ENCODE measurements at places on chromosomes 3 and 15. TPM values are rescaled to one million over a fixed set of nuclear protein-coding genes. Genes with fewer than 3 reads are reported as not detected.

NR2E3 gene
- total RNA-seq: 2.2 TPM

PROS1 gene
- total RNA-seq: 43.9 TPM

SLC15A2 gene
- total RNA-seq: 18.2 TPM

GXYLT2 gene
- 47.7 TPM for total RNA-seq

HTR3E gene
- not detected for total RNA-seq

NRG4 gene
- total RNA-seq: not detected

P4HTM gene
- 37.1 TPM for total RNA-seq

DMXL2 gene
- 40.0 TPM for total RNA-seq

TICRR gene
- 3.2 TPM for total RNA-seq

Measured in tongue (tissue), 3 donors.